ENCODE measurements at places on chromosomes 11 and 22.
A peak's percentile ranks its signal among the peaks of the same experiment; 100 is the strongest.

- DNase-seq = no peak
Observed at GRCh38 chr22:37505989-37506388, 13.2 kb downstream of the CARD10 start.

DNA sequence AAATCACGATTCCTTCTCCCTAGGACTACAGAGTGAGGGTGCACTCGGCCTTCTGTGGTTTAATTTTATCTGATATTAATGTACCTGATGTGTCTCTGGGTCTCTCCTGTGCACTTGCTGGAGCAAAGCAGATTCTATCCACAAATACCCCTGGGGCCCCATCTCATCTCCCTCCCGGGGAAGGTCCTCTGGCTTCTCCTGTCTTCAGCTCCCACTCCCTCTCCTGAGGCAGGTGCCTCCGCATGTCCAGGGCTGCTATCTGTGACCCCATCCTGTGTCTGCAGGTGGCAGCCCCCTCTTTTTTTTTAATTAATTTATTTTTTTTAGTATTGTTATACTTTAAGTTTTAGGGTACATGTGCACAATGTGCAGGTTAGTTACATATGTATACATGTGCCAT lies 558.7 kb downstream of the BRD1 start:
- DNase-seq = no peak

GRCh38 chr11:37280200-37280599 lies 682.2 kb upstream of the RAG2 start:
- DNase-seq = no peak

DNA sequence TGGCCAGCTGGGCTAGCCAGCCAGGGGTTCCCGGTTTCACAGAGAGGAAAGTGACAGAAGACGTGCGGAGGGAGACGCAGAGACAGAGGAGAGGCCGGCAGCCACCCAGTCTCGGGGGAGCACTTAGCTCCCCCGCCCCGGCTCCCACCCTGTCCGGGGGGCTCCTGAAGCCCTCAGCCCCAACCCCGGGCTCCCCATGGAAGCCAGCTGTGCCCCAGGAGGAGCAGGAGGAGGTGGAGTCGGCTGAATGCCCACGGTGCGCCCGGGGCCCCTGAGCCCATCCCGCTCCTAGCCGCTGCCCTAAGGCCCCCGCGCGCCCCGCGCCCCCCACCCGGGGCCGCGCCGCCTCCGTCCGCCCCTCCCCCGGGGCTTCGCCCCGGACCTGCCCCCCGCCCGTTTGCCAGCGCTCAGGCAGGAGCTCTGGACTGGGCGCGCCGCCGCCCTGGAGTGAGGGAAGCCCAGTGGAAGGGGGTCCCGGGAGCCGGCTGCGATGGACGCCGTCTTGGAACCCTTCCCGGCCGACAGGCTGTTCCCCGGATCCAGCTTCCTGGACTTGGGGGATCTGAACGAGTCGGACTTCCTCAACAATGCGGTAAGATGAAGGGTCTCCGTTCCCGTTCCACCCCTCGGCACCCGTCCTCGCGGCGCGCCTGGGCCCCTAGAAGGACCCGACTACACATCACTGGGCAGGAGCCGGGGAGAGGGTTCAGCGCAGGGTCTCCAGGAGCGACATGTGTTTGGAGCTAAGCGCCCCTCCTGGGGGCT lies at the start of gene CREB3L1:
CREB3L1 (plus strand) TSS at position 41 of the 765 bp plus-strand sequence; CDS start at position 491, 450 bp downstream.
- no peak for DNase-seq

- no peak for DNase-seq
Observed at GRCh38 chr22:30290342-30291057, 1.2 kb upstream of the CASTOR1 start.

DNA sequence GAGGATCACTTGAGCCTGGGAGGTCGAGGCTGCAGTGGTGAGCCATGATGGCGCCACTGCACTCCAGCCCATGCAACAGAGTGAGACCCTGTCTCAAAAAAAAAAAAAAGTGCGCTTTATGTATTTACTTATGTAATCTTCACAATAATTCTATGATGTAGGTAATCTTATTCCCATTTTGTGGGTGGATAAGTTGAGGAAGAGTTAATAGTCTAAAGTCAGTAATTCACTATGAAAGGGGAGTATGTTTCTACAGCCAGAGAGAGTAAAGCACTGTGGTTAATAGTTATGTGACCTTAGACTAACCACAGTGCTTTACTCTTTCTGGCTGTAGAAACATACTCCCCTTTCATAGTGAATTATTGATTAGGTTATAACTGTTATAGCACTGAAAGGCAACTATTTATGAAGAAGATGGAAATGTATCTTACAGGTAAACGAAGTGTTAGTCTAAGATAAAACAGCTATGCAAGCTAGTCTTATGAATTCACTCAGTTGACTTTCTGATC lies 11.9 kb downstream of the CTR9 start:
- no peak for DNase-seq

DNA sequence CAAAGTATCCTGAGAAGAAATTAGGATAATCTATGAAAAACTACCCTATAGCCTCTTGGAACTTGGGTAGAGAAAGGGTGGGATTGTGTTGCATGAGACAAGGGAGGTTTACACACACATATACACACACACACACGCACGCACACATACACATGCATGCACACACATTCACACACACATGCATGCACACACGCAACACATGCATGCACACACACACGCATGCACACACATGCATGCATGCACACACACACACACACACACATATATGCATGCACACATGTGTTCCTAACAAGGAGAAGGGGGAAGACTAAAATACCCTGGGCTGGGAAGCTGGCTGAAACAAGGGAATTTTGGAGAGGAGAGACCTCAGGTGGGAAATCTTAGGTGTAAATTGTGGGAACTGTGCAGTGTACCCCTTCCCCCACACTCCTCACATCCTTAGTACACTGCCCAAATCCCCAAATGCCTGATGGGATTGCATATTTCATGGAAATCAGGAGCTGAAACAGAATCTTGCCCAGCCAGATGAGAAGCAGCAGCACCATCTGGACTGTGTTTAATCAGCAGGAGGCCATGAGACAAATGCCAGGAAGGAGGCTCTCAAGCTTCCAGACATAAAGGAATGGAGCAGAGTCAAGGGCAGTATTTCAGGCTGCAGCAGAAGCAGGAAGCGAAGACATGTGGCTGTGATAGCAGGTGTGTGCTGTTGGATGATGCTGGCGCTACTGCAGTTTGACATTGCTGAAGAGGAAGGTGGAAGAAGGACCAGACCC lies 14.6 kb upstream of the POLD3 start:
- no peak for DNase-seq

GRCh38 chr11:967995-968751 lies 42.5 kb downstream of the AP2A2 start:
- no peak for DNase-seq

GRCh38 chr11:19848219-19848618 lies 135.6 kb downstream of the NAV2 start:
- no peak for DNase-seq

GRCh38 chr11:69949327-69949726 lies 128.8 kb upstream of the ANO1 start:
- DNase-seq = no peak

DNA sequence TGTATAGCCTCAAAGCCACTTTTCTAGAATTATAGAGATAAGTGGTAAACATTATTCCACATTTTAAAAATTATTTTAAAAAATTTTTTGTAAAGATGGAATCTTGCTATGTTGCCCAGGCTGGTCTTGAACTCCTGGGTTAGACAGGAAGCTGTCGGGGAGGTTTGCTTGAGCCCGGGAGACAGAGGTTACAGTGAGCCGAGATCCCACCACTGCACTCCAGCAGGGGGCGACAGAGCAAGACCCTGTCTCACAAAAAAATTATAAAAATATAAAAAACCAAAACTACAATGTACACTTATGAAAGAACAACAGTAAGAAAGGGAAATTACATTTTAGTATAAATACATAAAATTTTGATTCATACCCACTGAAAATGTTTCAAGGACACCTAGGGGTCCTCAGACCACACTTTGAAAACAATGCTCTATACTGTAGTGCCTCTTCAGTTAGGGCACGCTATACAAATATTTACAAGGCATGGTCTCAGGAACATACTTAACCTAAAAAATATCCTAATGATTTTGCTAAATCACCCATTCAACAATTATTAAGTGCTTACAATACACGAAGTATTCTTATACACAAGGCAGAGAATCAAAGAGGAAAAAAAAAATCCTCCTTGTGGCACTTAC lies 111.2 kb downstream of the MRTFA start:
- DNase-seq = peak; percentile 47

- no peak for DNase-seq
Observed at GRCh38 chr11:1308743-1309497, 512 bp downstream of the TOLLIP start.

- no peak for DNase-seq
Observed at GRCh38 chr11:116193321-116194131, 579.3 kb downstream of the BUD13 start.

DNA sequence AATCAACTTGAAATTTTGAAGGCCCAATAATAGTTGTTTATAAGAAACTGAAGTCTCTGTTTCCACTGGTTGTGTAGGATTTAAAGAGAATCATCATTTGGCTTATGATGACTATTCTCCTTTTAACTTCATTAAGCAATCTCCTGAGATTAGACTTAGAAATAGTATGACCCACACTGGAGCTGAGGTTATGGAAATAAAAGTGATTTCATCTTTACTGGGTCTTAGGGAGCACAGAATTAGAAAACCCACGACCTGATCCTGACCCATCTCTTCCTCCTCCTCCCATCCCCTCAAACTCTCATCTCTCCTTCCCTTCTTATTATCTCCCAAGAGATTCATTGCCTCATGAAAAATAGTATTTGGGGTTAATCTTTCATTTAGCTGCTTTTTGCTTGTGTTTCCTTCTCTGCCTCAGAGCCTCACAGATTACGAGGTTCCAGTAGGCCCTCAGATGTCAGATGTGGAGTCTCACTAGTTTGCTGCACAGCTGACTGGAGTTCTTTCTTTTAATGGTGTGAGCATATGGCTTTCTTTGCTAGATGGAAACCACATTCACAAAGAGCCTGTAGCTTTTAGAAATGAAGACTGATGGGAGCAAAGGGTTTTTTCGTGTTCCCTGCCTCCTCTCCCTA lies 85.0 kb downstream of the ALX4 start:
- no peak for DNase-seq

DNA sequence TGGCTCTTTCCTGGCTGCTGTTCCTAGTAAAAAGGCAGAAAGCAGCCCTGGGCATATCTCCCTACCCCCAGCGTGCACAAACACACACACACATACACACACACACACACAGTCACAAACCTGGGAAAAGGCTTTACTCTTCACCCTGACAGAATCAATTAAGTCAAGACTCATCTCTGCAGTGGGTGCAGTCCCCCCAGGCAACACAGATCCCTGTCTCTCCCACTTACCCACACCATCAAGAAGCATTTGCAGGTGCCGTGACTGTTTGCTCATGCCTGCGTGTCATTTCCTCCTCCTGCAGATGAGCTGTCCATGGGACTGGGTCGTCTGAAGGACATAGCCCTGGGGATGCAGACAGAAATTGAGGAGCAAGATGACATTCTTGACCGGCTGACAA lies 28.6 kb downstream of the SNAP29 start:
- DNase-seq = no peak

- DNase-seq = no peak
Observed at GRCh38 chr11:86558207-86558606, 114.2 kb downstream of the ME3 start.

- no peak for DNase-seq
Observed at GRCh38 chr11:113556036-113556435, 80.8 kb upstream of the DRD2 start.

DNA sequence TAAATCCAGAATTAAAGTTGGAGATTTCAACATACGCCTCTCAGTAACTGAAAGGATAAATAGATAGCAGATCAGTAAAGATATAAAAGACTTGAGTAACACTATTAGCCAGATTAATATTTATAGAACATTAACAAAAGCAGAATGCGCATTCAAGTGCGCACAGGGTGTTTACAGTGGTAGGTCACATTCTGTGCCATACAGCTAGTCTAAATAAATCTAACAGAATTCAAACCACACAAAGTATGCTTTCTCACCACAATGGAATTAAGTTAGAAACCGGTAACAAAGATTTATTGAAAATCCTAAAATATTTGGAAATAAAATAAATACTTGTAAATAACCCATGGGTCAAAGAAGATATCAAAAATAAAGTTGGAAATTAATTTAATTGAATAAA lies 341.0 kb downstream of the DYNC2H1 start:
- DNase-seq = no peak

GRCh38 chr11:41379084-41379483 lies 80.4 kb downstream of the LRRC4C start:
- DNase-seq = no peak

GRCh38 chr22:21651521-21652009 lies 9.5 kb downstream of the SDF2L1 start:
- DNase-seq = no peak

- peak; percentile 60 for DNase-seq
Observed at GRCh38 chr11:11028017-11028692, 170.3 kb upstream of the ZBED5 start.

DNA sequence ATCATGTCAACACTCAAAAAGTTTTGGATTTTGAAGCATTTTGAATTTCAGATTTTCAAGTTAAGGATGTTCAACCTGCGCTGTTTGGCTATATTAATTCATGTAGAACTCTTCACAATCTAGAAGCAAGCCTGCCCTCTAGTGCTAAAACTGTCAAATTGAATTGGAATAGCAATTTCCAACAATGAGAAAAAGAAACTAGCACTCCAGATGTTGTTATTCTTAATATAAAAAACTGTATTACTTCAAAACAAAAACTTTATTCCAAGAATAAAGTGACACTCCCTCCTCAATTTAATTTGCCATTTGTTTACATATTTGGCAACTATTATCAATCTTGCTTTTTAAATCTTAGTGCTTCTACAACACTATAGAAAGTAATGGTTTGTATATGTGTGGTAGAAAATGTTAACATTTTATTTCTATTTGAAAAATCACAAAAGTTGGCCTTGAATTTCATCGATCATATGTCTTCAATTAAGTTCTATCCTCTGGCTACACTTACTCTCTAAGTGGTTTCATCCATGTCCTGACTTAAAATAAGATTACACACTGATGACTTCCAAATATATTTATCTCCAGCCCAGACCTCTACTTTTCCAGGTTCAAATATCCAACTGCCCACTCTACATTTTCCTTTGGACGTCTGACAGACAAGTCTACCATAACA lies 36.6 kb downstream of the DCUN1D5 start:
- no peak for DNase-seq

GRCh38 chr22:35549328-35549727 lies 8.7 kb downstream of the RASD2 start:
- no peak for DNase-seq

DNA sequence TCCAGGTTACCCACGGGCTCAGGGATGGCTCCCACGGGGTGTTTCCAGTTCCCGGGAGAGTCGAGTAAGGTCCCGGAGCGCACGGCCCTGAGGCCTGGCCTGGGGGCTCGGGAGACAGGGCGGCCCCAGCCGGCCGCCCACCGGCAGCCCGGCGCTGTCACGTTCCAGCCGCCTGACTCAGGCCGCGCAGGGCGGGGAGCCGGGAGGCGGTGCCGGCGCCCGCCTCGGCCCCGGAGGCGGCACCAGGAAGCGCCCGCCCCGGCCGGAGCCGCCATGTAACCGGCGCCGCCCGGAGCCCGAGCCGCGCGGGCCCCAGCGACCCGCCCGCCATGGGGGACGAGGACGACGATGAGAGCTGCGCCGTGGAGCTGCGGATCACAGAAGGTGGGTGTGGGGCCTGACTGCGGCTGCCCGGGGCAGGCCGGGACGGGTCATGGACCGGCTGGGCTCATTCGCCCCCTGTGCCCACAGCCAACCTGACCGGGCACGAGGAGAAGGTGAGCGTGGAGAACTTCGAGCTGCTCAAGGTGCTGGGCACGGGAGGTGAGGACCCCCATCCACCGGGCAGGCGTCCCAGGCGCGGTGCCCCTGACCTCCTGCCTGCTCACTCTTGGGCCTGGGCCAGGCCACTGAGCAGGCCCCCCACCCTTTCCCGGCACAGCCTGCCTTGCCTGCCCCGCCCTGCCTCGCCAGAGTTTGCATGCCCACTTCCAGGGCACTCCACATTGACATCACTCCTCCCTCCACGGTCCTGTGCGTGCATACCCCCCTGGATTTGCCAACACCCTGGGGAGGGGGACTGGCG lies at the start of gene RPS6KA4:
RPS6KA4 (plus strand) TSS at position 256 of the 805 bp plus-strand sequence; CDS start at position 330, 74 bp downstream.
- DNase-seq = no peak
